ENCODE measurements at places on chromosomes 6 and 20.

DNA sequence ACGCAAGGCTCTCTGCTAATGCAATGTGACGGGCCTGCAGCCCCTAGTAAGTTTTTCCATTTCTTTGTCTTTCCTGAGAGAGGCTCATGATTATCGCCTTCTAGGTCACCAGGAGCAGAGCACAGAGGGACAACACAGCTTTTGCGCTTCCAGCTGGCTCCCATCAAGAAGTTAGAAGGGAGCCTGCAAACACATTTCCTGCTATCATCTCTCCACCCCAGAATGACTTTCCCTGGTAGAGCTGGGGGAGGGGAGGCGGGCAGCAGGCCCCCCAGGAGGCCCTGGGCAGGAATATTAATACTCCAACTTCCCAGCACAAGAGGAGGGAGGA, 35.7 kb upstream of the CCDC167 start:
- no peak for DNase-seq

- no peak for DNase-seq
Measured at GRCh38 chr20:34638039-34638292, 38.9 kb downstream of the PIGU start.

DNA sequence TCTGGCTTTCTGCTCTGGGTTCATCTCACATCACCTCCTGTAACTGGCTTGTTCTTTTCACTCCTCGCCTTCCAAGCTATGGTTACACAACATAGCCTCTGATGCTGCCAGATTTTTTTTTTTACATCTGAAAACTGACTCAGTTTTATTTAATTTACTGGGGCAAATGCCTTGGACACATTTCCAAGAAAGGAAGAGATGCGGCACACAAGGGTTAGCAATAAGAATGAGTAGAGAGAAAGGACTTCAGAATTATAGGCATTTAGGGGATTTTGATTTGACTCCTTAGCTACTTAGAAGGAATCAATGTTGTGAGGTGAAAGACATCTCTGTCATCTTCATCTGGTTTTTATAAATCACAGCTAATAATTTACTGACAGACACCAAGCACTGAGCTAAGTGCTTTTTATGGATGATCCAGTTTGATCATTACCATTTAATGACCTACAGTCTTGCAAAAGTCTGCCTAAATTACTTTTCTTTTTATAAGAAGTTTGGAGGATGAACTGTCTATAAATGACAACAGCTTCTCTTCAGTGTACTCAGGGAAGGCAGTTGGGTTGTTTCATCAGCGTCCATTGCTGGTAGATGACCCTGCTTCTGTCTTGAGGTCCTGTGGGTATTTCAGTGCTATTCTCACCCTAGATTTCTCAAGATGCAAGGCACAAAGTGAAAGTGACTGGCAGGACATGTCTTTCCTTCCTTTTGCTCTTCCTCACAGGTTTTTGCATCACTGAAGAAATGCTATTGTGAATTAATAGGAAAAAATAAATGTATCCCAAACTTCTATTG, 31.1 kb downstream of the LAMA4 start:
- DNase-seq, result no peak

DNA sequence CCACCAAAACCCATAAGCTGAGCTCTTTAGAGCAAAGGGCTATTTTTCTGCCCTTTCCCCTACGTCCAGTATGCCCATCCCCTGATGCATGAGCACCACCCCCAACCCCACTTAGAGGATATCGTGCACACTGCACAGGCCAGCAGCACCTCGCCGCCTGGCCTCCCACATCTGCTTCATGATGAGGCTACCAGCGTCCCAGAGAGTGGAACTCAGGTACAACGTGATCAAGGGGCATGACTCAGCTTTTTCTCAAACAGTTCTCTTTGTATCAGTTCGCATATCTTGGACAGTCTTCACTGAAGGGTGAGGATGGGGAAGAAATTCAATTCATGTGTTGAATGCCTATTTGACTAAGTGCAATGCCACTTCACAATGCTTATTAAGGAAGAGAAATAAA, 81.9 kb upstream of the QKI start:
- DNase-seq, result no peak

DNA sequence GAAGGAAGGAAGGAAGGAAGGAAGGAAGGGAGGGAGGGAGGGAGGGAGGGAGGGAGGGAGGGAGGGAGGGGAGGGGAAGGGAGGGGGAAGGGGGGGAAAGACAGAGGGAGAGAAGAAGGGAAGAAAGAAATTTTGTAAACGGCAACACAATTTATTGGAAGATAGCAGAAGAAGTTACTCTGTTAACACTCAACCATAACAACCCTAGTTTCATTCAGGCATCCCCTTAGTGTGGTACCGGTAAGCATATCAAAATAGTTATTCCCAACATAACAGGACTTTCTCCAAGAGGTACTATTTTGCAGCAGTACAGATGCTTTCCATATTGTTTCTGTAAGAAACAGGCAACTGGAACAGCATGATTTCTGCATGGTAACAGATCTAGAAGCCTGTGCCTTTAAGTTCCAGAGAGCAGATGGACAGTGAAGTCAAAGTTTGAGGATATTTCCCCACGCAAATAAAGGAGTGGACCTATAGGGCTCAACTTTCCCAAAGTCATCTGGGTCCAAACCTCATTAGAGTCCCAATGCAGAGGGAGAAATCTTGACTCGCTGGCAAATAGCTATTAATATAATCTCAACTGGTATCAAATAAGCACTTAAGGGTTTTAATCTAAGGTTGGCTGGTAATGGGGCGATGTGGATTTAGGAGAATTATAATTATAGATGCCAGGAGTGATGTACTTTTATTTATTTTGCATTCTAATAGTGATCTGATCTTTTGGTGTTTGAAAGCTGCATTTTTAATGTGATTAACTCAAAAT, 69.4 kb downstream of the TENT5A start:
- no peak for DNase-seq

DNA sequence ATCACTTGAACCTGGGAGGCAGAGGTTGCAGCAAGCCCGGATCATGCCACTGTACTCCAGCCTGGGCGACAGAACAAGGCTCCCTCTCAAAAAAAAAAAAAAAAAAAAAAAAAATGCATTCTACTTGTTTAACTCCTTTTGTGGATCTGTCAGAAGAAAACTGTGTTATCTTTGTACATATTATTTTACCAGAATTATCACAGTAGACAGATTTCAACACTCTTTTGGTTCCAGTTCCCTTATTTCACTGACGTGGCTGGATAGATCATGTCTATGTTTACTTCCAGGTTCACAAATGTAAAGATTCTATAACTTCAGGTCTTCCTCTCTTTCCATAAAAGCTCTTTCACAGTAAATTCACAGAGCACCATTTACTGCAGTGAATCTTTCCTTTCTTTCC, 18.4 kb downstream of the NUDT3 start:
- DNase-seq, result no peak

- DNase-seq, result no peak
Measured at GRCh38 chr6:45447716-45448115, 70.0 kb upstream of the SUPT3H start.

DNA sequence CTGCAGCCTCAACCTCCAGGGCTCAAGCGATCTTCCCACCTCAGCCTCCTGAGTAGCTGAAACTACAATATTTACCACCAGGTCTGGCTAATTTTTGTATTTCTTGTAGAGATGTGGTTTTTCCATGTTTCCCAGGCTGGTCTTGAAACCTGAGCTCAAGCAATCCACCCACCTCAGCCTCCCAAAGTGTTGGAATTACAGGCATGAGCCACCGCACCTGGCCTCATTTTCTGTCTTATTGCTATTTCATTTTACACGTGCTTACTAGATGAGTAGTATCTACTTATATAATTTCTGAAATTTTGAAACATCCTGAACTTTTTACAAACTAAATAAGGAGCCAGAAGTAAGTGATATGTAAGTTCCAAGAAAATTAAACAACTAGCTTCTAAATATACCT, 34.6 kb downstream of the CLIC5 start:
- no peak for DNase-seq

GRCh38 chr20:59525500-59526241, 78.7 kb upstream of the PHACTR3 start:
- DNase-seq, result peak; percentile 2

GRCh38 chr6:12092762-12093161, 80.7 kb downstream of the HIVEP1 start:
- no peak for DNase-seq

DNA sequence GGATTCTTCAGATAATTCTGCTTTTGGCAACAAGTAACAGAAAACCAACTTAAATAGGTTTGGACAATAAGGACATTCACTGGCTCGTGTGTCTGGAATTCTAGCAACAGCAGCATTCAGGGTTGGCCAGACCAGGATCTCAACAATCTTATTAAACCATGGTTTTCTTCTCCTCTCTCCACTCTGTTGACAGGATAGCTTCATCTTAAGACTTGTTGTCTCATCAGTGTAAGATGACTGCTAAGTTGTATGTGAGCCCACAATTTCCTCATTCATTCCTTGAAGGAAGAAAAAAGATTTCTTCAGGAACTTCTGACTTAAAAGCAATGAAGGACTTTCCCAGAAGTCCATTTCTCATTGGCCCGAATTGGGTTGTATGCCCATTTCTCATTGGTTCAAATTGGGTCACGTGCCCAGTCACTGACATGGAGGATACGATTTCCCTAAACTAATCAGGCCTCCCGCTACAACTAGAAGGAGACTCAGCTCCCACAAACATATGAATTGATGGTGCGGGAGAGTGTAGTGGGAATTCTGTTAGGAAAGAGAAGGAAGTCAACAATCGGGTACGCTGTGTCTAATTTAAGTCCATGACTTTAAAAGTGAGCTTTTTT, 83.7 kb downstream of the SLC22A3 start:
- DNase-seq, result no peak

GRCh38 chr6:88914180-88914579, 49.2 kb downstream of the RNGTT start:
- no peak for DNase-seq

DNA sequence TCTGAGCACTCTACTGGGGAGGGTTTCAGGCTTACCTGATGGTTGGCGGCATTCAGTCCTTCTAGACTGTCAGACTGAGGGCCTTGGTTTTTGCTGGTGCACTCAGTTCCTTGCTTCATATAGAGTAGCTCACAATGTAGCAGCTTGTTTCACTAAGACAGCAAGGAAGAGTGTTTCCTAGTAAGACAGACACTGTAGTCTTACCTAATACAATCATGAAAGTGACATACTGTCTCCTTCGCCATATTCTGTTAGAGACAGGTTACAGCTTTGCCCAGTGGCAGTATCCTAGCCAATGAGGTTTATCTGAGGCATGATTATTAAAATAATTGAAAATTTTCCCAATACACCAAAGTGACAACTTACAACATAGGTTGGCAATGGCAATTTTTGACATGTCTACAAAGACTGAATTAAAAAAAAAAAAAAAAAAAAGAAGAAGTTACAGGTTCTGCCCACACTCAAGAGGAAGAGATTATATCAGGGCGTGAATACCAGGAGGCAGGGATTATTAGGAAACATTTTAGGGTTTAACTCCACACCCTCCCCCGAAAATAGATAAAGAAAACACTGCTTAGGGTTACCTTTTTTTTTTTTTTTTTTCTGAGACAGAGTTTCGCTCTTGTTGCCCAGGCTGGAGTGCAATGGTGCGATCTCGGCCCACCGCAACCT, 66.8 kb downstream of the SCAND1 start:
- DNase-seq, result no peak

DNA sequence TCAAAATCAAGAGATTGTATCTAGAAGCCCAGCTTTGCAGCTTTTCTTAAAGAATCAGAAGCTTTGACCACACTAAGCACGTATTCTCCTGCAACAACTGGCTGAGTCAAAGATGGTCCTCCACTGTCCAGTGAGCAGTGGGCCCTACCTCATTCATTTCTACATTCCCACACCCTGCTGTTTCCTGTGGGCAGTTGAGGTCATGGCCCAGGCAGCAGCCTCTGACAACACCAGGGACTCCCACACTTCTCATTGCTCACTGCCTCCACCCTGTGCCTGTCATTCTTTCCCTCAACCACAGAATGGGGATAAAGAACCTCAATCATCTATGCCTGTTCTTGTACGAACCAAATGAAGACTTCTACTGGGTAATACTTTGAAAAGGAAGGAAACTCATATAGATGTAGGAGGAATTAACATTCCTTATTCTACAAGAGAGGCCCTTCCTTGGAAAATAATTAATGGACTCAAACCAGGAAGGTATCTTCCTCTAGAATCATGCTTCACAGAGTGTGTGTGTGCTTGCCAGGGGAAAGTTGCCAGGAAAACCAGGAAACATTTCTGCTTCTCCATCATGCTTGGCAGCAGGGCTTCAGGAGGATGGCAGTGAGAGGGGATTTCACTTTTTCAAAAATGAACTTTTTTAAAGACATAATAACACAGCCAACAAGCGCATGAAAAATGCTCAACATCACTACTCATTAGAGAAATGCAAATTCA, 191.7 kb upstream of the RIN2 start:
- DNase-seq, result no peak

- DNase-seq, result no peak
Measured at GRCh38 chr6:101286146-101286545, 107.4 kb upstream of the GRIK2 start.

- no peak for DNase-seq
Measured at GRCh38 chr6:2782356-2782708, 17.1 kb downstream of the WRNIP1 start.

DNA sequence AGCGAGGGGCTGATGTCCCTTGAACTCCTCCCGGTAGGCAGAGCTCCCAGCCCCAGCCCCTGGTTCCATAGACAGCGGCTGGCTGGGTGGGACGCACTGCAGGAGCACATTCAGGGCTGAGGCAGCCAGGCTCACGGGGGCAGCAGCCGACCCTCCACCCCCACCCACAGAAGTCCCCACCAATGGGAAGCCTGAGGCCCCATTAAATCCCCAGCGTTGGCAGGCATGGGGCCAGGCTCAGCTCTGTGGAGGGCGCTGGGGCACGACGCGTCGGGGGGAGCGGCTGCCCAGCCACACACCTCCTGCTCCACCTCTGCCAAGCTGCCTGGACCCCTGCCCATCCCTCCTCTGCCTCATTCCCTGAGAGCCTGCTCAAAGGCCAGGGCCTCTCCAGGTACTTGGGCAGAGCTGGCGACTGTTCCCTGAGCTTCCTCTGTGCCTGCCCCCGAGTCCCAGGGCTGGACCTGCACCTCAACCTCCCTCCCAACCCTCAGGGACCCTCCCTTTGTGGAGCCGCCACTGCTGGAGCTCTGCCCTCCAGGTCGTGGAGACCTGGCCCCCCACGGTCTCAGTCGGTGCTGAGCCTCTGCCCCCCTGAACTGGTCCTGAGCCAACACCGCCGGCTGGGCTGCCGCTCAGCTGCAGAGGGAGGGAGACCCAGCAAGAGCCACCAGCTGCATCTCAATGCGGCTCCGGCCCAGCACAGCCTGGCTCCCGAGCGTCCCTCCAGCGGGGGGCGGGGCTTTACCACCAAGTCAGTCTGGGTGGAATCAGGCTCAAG, 9.1 kb downstream of the CHRNA4 start:
- DNase-seq, result no peak
